ENCODE measurements at places on chromosomes 2 and 18. TPM values are rescaled to one million over a fixed set of nuclear protein-coding genes. Genes with fewer than 3 reads are reported as not detected.

DNA sequence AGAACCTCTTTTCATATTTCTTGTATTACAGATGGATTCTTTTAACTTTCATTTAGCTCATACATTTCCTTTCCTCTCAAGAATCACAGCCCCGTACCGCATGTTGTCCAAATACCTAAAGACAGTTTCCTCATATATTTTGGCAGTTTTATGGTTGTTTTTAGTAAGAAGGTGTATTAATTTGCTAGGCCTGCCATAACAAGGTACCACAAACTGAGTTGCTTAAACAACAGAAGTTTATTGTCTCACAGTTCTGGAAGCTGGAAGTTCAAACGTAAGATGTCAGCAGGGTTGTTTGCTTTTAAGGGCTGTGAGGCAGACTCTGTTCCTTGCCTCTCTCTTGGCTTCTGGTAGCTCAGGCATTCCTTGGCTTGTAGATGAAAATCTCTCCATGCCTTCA is 343.2 kb upstream of the TNP1 start:
- DNase-seq, result no peak
- no peak overlapping the region for H3K27ac ChIP-seq
- H3K4me1 ChIP-seq, result no peaks in the 10 kb centered on the region
- H3K27me3 ChIP-seq, result no peaks in the 10 kb centered on the region
- H3K4me3 ChIP-seq, result no peak overlapping the region

GRCh38 chr2:145860083-145860482 is 1340.2 kb upstream of the ZEB2 start:
- no peaks in the 10 kb centered on the region for H3K4me1 ChIP-seq
- H3K27ac ChIP-seq, result no peak overlapping the region
- H3K36me3 ChIP-seq, result no peaks in the 10 kb centered on the region
- DNase-seq, result no peak

GRCh38 chr2:224379986-224380385 is 21.9 kb downstream of the FAM124B start:
- no peaks in the 10 kb centered on the region for H3K27me3 ChIP-seq
- peaks cover 7% of the 10 kb centered on the region for H3K4me1 ChIP-seq
- no peak overlapping the region for H3K4me3 ChIP-seq
- no peak overlapping the region for H3K27ac ChIP-seq

- no peaks in the 10 kb centered on the region for H3K27me3 ChIP-seq
- H3K27ac ChIP-seq, result no peak overlapping the region
- H3K4me1 ChIP-seq, result no peaks in the 10 kb centered on the region
- DNase-seq, result no peak
- H3K4me3 ChIP-seq, result no peak overlapping the region
These were observed 15.9 kb downstream of the FAM210A start for GRCh38 chr18:13710414-13710831.

DNA sequence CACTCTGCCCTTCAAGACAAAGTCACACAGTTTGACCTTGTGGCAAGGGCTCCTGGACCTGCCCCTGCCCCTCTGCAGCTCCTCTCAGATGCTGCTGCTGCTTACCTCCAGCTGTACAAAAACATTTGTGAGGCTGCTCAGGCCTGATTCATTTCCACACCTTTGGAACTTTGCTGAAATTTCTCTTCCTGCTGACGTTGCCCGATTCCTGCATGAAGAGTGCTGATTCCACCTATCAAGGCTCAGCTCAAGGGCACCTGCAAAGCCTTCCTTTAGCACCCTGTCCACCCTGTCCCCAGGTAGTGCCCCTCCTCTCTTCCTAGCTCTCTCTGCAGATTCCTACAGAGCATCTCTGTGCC is 738.3 kb upstream of the HS6ST1 start:
- DNase-seq, result no peak
- H3K27ac ChIP-seq, result no peak overlapping the region
- H3K4me3 ChIP-seq, result no peak overlapping the region
- H3K36me3 ChIP-seq, result no peaks in the 10 kb centered on the region

- peaks cover 17% of the 10 kb centered on the region for H3K4me1 ChIP-seq
- no peaks in the 10 kb centered on the region for H3K36me3 ChIP-seq
- H3K27ac ChIP-seq, result no peak overlapping the region
- DNase-seq, result no peak
- H3K4me3 ChIP-seq, result no peak overlapping the region
These were observed 5.0 kb downstream of the SH2D6 start for GRCh38 chr2:85423525-85423924.

GRCh38 chr2:216056739-216057138 is 24.9 kb downstream of the PECR start:
- DNase-seq, result no peak
- peaks cover 4% of the 10 kb centered on the region for H3K4me1 ChIP-seq
- no peak overlapping the region for H3K4me3 ChIP-seq
- H3K36me3 ChIP-seq, result peaks cover 15% of the 10 kb centered on the region

Gene DNAJC5G
- not detected for total RNA-seq

DNA sequence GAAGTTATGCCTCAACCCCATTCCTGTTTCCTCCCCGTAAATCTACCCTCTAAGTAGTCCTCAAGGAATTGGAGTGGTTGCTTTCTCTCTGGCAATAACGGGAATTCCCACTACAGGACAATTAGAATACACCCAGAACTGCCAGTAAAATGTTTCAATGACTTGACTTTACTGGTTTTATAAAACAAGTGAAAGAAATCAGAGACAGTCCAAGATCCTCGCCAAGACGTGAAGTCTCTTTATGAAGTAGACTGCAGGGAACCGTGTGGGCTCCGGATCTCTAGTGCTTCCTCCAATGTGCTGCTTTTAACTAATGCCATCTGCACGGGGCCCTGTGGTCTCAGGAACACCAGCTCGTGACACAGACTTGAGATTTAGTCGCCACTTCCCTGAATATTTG is 101.4 kb downstream of the CPO start:
- H3K4me3 ChIP-seq, result no peak overlapping the region
- no peak overlapping the region for H3K27ac ChIP-seq
- no peaks in the 10 kb centered on the region for H3K27me3 ChIP-seq
- H3K4me1 ChIP-seq, result peaks cover 21% of the 10 kb centered on the region
